ENCODE measurements at places on chromosomes 1 and 21.

DNA sequence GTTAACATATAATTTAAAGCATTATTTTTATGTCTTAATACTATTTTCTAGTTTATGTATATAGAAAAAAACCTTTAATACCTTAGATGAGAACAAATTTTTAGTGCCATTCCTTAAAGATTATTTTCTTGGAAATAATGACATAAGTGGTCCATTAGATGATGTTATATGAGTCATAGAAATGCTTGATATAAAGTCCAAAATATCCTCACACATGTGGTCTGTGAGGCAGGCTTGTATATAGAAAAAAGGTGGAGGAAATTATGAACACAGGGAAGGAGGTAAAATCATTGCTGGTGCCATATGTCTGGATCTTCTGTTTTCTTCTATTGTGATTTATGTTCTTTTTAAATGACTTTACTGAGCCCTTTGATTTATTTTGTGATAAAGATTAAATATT lies 79.3 kb downstream of the MAP3K7CL start:
- DNase-seq = no peak

DNA sequence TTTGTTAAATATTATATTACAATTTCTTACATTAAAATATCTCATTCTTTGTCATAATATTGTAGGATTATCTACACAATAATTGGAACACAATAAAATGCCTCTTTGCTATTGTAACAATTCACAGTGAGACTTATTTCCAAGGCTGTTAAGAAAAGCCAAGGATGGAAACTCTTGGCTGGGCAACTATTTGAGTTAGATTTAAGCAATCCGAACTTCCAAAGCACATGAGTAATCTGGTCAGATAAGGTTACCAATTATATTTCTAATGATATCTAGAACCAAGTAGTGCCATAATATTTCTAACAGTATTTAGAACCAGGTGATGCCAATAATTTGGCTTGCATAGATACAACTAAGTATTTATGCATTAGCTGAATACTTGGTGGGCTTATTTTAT lies 154.7 kb upstream of the KCNK2 start:
- no peak for DNase-seq

DNA sequence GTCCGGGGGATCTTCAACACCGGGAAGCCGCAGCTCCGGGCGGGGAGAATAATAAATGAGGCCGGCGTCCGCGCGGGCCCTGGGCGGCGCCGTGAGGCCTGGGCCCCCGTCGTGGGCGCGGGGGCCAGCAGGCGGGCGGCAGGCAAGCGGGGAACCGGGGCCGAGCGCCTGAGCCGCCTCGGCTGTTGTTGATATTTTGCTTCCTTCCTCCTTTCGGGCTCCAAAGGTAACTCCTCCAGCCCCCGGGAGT lies at the start of gene MEF2D:
MEF2D (minus strand) TSS at position 233 of the 250 bp plus-strand sequence. CDS start 17,483 bp downstream, outside the sequence.
- DNase-seq = no peak

GRCh38 chr1:200444478-200444877 lies 34.6 kb upstream of the ZNF281 start:
- no peak for DNase-seq

DNA sequence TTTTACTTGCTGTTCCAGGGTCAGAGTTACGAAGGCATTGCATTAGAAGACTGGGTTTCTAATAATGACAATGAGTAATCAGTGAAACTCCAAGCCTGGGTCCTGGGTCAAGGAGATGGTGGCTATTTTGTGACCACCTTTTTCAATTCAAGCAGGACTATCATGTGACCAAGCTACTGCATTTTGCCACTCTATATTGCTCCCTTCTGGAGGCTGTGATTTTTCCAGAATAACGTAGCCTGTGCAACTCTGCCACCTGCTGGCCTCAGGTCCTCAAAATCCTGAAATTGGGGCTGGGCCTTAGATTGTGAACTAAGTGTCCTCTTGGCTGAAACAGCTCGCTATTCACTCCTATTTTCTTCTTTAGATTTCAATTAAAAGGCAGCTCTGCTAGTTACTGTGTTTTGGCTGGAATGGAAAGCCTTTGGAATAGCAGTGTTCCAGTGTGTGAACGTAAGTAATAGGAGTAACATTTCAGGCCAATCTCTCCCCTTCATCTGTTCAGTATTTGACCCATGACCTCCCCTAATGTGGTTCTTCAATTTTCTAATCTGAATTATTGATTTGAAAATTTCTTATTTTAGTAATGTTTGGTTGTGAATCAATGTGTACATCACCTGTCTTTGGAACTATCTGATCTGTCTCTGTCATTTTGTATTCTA lies 52.9 kb upstream of the CD46 start:
- DNase-seq = no peak

- DNase-seq = no peak
These were observed 13.1 kb upstream of the PTP4A2 start for GRCh38 chr1:31951276-31951675.

GRCh38 chr1:119674835-119675289 lies 26.8 kb upstream of the ZNF697 start:
- no peak for DNase-seq

GRCh38 chr21:43645136-43645891 lies 14.0 kb downstream of the HSF2BP start:
- DNase-seq = no peak

DNA sequence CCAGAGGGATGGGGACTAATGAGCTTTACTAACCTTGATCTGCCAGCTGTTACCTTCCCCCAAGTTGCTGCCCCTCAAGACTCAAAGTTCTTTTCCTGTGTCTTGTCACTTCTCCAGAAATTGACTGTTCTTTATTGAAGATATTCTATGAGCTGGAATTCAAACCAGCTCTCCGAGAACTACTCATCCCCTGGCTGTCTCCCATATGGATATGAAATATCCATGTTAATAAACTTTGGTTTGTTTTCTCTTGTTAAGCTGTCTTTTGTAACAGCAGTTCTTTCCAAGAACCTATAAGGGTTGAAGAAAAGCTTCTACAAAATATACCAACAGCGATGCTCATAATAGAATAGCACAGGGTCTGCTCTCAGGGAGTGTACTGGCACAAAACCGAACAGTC lies 77.0 kb downstream of the CAMK2N1 start:
- no peak for DNase-seq

- DNase-seq = no peak
These were observed 33.0 kb upstream of the S100A7 start for GRCh38 chr1:153493343-153493960.

- no peak for DNase-seq
These were observed 7.4 kb downstream of the COP1 start for GRCh38 chr1:176199707-176200106.

DNA sequence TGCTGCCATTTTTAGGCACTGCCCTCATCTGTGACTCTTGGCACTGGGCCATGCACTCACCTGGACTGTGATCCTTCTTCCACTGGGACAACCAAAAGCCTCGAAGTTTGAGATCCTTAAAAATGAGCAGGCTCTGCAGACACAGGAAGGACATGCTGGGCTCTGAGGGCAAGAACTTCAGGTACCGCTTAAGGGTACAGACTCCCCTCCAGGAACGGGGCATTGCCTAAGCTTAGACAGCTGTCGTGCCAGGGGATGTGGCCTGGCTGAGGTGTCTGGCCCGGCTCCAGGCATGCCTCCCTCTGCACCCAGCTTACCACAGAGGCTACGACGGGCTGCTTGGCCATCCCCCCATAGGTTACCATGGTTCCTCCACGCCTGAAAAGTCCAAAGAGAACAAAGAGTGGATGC lies 14.2 kb upstream of the SRSF4 start:
- DNase-seq = no peak

DNA sequence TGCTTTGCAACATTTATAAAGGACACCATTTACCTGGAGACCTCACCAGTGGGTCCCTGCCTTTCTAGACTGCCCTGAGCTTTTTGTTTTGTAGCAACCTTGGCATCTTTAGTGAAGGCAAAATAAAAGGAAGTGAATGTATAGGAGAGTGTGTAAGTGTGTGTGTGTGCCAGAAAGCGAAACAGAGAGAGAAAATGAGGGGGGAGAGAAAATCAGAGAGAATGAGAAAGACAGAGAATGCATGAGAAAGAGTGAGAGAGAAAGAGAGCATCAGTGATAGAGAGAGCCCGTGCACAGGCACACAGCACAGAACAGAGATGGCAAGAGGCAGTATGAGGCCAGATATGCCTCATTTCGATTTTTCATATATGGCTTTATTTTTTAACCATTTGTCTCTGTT lies 57.5 kb downstream of the HSD3B1 start:
- DNase-seq = no peak

GRCh38 chr1:6359216-6360116 lies 34.1 kb downstream of the ACOT7 start:
- no peak for DNase-seq

DNA sequence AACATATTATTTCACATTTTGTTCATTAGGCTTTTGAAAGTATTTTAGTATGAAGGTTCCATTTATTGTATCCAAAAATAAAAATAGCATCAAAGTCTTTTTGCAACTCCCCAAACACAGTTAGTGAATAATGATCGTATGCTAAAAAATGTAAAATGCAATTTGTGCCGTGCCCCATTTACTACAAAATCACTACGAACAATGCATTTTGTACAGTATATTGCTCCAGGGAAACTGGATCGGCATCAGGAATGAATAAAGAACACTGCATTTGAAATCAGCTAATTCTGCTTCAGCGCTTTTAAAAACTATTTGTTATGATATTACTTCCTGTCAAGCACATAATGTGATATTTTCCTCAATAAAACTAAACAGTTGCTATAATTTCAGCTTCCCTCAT lies 547.8 kb downstream of the DPYD start:
- DNase-seq = no peak

- DNase-seq = no peak
These were observed 5.3 kb downstream of the SAMD11 start for GRCh38 chr1:928825-929661.

- no peak for DNase-seq
These were observed 9.7 kb upstream of the FMOD start for GRCh38 chr1:203360547-203361185.

DNA sequence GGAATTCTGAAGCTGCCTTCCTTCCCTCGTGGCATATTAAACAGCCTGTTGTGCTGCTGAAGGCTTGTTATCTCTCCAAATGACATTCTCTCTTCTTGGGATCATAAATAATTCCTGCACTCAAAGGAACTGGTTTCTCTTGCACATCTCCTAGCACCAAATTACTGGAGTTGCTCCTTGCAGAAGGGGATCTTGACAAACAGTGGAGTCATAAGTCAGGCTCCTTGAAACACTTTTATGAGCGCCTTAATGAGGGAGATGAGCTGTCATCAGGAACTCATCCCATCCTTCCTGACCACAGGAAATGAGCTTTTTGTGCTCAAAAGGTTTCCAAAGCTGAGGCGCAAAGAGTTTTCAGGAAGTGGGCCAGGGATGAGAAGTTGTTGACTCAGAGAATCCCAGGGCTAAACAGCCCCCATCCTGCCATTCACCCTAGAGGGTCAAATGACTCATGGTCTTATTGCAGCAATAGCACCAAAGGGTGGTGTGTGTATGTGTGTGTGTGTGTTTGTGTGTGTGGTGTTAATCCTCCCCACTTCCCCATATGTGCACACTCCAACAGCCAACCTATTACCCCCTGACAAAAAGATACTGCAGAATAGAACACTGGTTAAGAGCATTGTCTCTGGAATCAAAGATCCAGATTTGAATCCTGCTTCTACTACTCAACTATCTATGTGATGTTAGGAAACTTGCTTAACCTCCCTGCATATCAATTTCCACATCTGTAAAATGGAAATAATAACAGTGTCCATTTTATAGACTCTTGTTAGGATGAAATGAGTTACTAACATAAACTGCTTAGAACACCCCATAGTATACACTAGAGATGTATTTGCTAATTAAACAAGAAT lies 2.8 kb upstream of the PHC2 start:
- no peak for DNase-seq

DNA sequence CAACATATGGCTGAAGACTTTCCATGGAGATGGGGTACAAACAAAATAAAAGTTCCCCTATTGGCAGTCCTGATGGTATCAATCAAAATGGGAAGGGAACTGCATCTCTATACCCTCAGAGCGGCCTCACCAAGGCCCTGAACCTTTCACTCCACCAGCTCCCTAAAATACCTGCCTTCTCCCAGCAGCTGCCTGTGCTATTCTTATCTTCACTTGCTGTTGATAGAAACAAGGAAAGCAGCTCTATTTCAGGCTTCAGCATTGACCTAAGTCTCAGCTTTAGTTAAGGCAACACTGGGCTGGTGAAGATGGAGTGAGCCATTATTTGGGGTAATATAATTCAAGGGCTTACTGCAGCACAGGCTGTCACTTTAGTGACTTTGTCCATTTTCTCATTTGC lies 21.7 kb upstream of the PIGC start:
- no peak for DNase-seq

- no peak for DNase-seq
These were observed 162.8 kb downstream of the HUNK start for GRCh38 chr21:32035617-32036016.

GRCh38 chr1:118863688-118864087 lies 124.5 kb downstream of the TBX15 start:
- DNase-seq = no peak

GRCh38 chr1:206828765-206829164 lies 36.7 kb upstream of the IL20 start:
- no peak for DNase-seq

GRCh38 chr1:41823471-41823870 lies 95.3 kb downstream of the HIVEP3 start:
- DNase-seq = no peak

- DNase-seq = no peak
These were observed 57.6 kb upstream of the SAMD11 start for GRCh38 chr1:866095-866494.
